H1 (cell line): ENCODE measurements at places on chromosomes 5 and 9.

DNA sequence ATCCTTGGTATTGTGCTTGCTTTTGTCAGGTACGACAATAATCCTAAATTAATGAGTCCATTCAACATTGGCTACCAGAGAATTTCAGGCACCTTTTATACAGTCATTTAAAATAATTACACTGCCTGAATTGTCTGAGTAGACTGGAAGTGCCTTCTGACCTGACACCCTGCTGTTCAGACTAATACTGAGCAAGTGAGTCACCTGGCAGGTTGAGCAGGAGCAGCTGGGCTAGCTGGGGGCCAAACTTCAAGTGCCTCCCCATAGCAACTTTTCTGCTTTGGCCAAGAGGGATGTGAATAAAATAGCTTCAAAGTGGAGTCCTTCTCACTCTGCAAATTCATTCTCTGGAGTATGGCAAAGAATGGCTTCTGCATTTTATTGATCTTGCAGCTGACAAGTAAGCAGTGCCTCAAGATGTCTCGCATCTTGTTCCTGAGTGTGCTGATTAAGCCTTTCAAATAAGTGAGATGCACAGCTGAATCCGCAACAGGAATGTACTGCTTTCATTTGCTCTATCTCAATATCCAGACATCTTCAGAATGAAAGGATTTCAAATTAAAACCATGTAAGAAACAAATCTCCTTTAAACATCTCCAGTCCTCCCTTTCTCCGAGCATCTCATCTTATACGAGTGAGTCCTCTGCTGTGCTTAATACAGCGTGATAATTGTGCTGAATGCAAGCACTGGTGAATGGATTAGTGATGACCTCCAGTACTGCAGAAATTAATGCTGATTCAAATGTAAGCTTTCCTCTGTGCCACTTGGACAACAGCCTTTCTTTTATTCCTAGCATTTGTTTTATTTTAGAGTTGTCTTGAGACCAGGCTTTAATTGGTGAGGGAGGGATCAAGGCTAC lies 271.2 kb downstream of the EDIL3 start:
- no peak overlapping the region for H3K4me3 ChIP-seq
- H3K27ac ChIP-seq, result no peak overlapping the region
- no peaks in the 10 kb centered on the region for H3K27me3 ChIP-seq
- DNase-seq, result peak; percentile 51

GRCh38 chr9:137382444-137383080 lies 40.4 kb downstream of the EXD3 start:
- no peaks in the 10 kb centered on the region for H3K4me1 ChIP-seq
- H3K36me3 ChIP-seq, result no peaks in the 10 kb centered on the region
- H3K27me3 ChIP-seq, result no peaks in the 10 kb centered on the region
- peak; percentile 55 for DNase-seq
- no peak overlapping the region for H3K27ac ChIP-seq

DNA sequence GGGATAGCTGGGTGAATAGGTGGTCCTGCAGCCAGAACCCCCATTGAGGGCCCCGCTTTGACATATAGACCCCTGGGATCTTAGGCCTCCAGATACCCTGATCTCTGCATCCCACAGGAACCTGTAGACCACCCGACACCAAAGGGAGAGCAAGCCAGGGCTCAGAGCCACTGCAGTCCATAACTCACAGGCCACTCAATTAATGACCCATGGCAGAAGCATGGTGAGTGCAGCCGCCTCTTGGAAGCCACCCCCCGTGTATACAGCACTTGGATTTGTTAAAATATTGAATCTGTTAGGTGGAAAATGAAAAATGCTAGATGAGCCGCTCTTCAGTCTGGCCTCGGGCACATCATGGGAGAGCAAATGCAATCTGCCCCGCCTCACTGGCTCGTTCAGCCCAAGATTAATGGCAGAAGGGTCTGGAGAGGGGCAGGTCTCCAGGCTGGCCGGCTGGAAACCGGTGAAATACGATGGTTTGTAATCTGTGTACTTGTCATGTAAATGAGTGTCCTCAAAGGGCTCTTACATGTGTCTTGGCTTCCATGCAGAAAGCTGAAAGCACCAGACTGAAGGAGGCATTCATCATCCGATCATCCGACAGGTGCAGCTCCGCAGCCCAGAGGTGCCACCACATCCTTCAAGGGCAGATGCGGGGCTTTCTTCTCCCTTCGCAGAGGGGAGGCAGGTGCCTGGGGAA lies 111.3 kb downstream of the OLFM1 start:
- DNase-seq, result no peak
- no peaks in the 10 kb centered on the region for H3K27me3 ChIP-seq
- H3K27ac ChIP-seq, result no peak overlapping the region
- H3K4me1 ChIP-seq, result peaks cover 8% of the 10 kb centered on the region
- H3K36me3 ChIP-seq, result no peaks in the 10 kb centered on the region

GRCh38 chr5:164597293-164597900 lies 1092.0 kb downstream of the MAT2B start:
- no peaks in the 10 kb centered on the region for H3K27me3 ChIP-seq
- DNase-seq, result peak; percentile 59
- H3K36me3 ChIP-seq, result no peaks in the 10 kb centered on the region
- H3K27ac ChIP-seq, result no peak overlapping the region
- H3K4me3 ChIP-seq, result no peak overlapping the region

GRCh38 chr5:113166852-113167366 lies 190.3 kb downstream of the DCP2 start:
- no peak overlapping the region for H3K4me3 ChIP-seq
- H3K36me3 ChIP-seq, result no peaks in the 10 kb centered on the region
- no peak overlapping the region for H3K27ac ChIP-seq
- H3K27me3 ChIP-seq, result no peaks in the 10 kb centered on the region
- DNase-seq, result no peak
- peaks cover 8% of the 10 kb centered on the region for H3K4me1 ChIP-seq

- no peak for DNase-seq
- H3K4me3 ChIP-seq, result no peak overlapping the region
- no peaks in the 10 kb centered on the region for H3K27me3 ChIP-seq
- H3K36me3 ChIP-seq, result no peaks in the 10 kb centered on the region
- H3K27ac ChIP-seq, result no peak overlapping the region
- H3K4me1 ChIP-seq, result peaks cover 2% of the 10 kb centered on the region
These were observed 8.7 kb downstream of the ASTN2 start for GRCh38 chr9:117405950-117406705.

GRCh38 chr9:114754581-114754980 lies 51.3 kb downstream of the TNFSF15 start:
- peaks cover 4% of the 10 kb centered on the region; the same call in 1 of the 2 replicates for H3K4me1 ChIP-seq
- H3K4me3 ChIP-seq, result no peak overlapping the region
- no peaks in the 10 kb centered on the region for H3K27me3 ChIP-seq
- H3K27ac ChIP-seq, result no peak overlapping the region
- no peak for DNase-seq

DNA sequence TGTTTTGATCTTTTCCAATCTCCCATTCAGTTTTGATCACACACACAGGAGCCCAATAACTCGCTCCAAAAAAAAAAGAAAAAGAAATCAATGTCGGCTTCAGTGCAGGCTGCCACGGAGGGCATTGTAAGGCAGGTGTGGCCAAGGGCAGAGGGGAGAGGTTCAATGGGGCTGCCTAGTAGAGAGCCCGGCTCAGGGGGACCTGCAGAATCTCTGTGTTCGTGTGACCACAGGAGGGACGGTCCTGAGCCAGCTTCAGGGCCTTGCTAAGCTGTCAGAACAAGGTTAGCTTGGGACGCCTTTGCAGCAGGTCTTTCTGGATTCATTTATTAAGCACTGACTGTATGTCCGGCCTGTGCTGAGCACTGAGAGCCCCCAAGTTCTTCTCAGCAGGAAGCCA lies 22.2 kb downstream of the OLFM1 start:
- no peak overlapping the region for H3K4me3 ChIP-seq
- no peak overlapping the region for H3K27ac ChIP-seq
- H3K4me1 ChIP-seq, result no peaks in the 10 kb centered on the region
- no peaks in the 10 kb centered on the region for H3K27me3 ChIP-seq

GRCh38 chr5:172860520-172861443 lies 26.7 kb downstream of the ERGIC1 start:
- DNase-seq, result no peak
- no peaks in the 10 kb centered on the region for H3K36me3 ChIP-seq
- H3K4me1 ChIP-seq, result no peaks in the 10 kb centered on the region; the same call in 1 of the 2 replicates
- H3K4me3 ChIP-seq, result no peak overlapping the region
- no peaks in the 10 kb centered on the region; the same call in 1 of the 2 replicates for H3K27me3 ChIP-seq

DNA sequence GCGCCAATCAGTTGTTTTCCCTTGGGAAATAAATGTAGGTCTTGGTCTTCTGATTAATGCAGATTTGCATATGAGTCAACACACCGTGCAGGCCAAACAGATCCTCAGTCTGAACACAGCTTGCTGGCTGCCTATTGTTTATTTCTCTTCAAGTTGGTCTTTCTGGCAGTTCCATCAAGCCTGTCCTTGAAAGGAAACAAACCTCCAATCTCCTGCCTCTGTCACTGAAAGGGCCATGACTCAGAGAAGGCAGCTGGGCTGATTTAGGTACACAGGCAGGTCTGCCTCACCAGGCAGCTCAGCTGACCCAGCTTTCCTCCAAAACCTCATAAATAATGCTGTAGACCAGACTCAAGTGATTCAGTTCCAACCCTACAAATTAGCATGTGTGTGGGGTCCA lies 175.9 kb downstream of the MAN2A1 start:
- H3K27me3 ChIP-seq, result peaks cover 1% of the 10 kb centered on the region
- no peaks in the 10 kb centered on the region for H3K4me1 ChIP-seq
- H3K27ac ChIP-seq, result no peak overlapping the region
- H3K4me3 ChIP-seq, result no peak overlapping the region
